NCI-H2081 treated with DMSO at 0.1 percent for 48 hours (cell line): ENCODE measurements at places on chromosomes 1 and 21.

DNA sequence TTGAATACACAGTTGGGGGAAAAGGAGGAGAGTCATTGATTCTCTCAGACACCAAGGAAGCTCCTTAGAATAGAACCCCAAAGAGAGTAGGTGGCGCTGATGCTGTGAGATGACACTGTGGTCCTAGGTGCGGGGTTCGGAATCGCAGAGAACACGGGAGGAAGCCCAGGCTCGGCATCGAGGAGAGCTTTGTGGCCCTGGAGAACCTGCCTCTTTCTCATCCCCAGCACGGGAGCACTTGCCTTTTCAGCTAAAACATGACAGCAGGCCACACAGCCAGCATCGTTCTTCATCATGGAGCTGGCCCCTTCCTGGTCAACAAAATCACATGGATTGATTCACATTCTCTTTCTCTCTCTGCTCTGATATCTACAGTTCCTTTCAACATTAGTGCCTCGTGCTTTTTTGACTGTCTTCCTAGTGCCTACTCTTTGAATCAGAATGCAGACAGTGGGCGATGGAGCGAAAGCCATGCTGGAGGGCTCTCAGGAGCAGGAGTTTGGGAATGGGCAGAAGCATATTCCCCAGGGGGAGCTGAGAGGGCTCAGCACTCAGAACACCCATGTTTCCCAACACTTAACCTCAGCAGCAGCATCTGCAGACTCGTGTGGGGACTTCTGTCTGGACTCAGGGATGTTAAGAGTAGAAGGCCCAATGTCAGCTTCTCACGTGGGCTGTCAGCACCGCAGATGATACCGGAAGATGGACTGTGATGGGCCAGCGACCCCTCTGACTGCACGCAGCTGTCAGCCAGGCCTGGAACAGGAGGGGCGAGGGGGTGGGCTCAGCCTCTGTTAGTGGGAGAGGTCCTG lies 539.4 kb downstream of the KIF26B start:
- no peak for DNase-seq

GRCh38 chr1:116494353-116494692 lies 76.5 kb downstream of the CD58 start:
- DNase-seq: no peak

GRCh38 chr1:234901491-234902049 lies 227.1 kb downstream of the TOMM20 start:
- DNase-seq: no peak

DNA sequence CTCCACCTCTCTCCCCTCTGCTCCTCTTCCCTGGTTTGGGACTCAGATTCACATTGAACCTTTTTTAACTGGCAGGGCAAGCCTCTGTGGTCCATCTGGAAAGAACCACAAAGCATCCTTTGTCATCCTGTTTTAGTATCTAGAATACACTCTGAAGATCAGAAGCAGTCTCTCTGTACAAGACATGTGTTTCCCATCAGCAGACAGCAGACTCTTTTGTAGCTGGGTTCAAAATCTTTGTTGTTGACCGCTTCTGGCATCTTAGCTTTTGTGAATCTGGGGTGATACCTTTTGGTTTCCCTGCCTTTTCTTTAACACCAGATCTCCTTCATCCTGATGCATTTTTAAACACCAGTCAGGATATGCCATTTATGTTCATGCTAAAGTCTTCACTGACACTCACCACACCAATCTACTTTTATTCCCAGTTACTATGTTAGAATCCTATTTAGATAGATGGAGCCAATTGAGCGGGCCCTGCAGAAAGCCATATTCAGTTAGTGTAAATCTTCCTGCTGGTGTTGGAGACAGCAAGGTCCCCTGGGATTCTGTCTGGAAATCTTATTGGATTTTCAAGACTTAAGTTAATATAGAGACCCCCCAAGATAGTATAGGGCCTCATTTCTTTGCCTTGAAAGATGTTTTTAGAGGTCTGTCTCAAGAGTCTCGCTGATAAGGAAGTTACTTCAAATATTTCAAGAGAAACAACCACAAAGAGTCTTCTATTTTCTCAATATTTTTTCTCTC lies 51.1 kb downstream of the ST6GALNAC3 start:
- DNase-seq: no peak

DNA sequence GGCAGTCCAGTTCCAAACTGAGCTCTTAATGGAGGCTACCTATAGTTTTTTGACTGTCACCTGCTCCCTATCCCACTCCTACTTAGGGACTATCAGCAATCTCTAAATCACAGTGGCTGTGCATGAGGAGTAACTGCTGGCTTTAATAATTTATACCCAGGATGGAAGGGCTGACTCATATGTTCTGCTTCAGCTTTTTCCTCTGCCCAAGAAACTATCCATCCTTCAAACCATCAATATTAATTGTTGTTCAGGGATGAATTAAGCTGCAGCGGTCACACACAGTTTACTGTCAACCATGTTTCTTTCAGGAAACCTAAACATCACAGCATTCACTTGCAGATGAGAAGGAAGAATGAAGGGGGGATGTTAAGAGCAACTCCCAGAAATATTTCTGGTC lies 9.0 kb upstream of the PGBD5 start:
- DNase-seq: no peak

DNA sequence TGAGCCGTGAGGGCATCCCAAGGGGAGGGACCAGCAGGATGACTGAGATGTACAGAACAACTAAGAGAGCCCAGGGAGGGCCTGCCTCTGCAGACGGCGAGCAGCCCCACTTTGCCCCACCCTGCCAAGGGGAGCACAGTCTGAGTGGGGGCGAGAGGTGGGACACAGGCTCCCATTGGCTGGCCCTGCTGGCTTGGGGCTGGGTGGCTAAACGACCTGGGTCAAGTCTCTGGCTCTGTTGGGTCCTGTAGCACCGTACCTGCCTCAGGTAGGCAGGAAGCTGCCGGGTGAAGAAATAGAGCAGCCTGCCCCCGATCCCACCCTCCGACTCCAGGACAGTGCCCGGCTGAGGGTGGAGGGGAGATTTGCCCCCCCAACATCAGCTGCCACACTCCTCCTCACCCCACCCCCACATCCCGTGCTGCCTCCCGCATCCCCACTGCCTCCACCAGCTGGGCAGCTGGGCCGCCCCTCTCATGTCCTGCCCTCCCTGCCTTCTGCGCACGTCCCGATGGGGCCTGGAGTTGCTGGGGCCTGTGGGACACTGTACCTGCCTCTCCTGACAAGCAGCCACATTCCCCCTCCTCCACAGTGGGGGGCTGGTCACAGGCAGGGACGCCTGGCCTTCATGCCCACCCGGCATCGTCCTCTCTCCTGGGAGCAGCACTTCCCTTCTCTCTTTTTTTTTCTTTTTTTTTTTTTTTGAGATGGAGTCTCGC lies 12.6 kb upstream of the PLEKHG5 start:
- no peak for DNase-seq

DNA sequence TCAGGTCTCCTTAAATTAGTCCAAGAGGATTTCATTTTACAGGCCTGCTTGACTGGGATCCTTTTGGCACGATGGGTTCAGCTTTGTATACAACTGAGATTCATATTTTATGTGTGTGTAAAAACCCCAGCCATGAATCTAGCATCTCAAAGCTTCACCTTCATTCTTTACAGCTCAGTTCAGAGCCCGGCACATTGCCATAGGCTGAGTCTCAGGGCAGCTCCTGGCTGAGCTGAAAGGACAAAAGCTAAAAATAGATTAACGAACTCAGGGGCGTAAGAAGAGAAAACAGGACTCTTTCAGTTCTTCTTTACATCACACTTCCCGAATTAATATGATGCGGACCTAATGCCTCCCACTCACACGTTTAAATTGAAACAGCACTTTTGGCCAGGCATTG lies 262.8 kb upstream of the PBX1 start:
- DNase-seq: no peak

- no peak for DNase-seq
Observed at GRCh38 chr1:106319612-106320011, 736.9 kb upstream of the PRMT6 start.

- peak; percentile 37 for DNase-seq
Observed at GRCh38 chr1:83931658-83932253, 67.2 kb downstream of the TTLL7 start.

GRCh38 chr1:162003830-162004215 lies 19.8 kb downstream of the OLFML2B start:
- DNase-seq: no peak

GRCh38 chr1:116496380-116496779 lies 74.4 kb downstream of the CD58 start:
- DNase-seq: no peak

- no peak for DNase-seq
Observed at GRCh38 chr1:173561263-173561662, 41.6 kb downstream of the SLC9C2 start.

DNA sequence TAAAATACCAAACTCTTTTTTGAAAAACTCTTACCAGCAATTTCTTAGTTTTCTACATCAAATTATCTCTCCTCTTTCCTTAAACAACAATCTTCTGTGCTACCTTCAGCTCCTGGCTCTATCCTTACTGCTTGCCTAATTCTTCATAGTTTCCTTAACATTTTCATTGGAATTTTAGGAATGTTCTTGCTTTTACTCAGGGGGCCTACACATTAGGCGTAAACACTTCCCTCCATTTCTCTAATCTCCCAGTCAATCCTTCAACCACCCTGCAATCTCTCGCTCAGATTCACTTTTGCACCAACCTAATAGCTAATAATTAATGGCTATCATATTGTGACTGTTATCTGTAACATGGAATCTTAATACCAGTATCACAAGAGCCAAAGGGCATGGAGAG lies 50.1 kb downstream of the ADAMTS5 start:
- DNase-seq: no peak

DNA sequence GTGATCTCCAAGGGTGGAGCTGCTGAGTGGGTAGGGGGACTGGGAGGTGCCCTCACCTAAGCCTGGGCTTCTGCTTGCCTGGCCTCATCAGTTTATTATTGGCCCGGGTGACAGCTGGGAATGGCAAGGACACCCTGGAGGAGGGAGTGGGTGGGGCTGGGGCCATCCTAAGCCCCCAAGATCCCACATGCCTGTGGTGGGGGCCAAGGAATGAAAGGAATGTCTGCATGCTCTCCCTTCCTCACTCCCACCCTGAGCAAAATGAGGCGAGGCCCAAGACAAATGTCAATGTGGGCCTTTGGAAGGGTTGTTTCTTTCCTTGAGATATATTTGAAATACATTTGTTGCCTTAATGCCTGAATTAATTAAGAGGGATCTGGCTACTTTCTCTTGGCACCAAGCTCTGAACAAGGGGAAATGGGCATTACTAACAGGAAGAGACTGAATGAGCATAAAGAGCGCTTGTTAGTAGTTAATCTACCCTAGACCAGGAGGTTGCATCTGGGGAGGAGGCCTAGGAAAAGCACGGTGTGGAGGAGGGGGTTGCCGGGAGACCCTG lies 19.7 kb upstream of the CHI3L1 start:
- DNase-seq: no peak

DNA sequence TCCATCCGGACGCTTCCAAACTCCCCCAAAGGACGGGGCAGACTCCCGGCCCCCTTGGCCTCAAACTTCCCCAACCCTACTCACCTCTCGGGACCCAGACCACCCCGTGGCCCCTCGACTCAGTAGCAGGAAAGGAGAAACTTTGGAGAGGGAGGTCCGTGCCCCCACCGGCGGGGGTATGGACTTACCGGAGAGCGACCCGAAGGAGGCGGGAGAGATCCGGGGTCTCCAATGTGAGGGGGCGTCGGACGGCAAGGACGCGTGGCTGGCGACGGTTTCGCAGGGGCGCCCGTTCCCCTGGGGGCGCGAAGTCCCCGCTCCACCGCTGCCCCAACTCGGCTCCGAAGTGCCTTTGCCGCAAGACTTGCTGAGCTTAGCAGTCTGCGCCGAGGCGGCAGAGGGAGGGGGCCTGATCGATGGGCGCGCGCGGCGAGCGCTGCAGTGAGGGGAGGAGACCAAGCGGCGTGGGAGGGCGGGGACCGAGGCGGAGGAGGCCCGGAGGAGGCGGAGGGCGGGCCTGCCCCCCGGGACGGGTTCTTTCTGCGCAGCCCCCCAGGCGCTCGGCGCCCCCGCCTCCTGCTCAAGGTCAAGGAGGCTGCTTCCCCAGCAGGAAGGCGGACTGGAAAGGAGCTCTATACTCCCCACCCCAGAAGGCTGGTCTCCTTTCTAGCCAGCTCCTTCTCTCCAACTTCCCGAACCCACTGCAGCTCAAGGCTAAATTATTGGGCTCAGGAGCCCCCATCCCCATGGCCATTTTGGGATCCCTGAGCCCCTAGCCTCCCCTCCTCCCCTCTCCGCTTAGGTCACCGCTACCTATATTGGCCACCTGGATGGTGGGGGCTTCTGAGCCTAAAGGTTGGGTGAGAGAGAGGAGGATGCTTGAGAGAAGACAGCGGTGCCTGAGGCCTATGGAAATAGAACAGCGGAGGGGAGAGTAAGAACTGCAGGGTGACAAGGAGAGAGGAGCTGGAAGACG lies at the start of gene SYT2:
Gene SYT2 (minus strand): TSS at position 385 of the 976 bp plus-strand sequence. CDS start 104,682 bp downstream, outside the sequence.
- DNase-seq: no peak

GRCh38 chr1:99548943-99549605 lies 96.8 kb upstream of the PALMD start:
- no peak for DNase-seq

GRCh38 chr1:78561856-78562255 lies 58.4 kb upstream of the IFI44L start:
- DNase-seq: no peak

DNA sequence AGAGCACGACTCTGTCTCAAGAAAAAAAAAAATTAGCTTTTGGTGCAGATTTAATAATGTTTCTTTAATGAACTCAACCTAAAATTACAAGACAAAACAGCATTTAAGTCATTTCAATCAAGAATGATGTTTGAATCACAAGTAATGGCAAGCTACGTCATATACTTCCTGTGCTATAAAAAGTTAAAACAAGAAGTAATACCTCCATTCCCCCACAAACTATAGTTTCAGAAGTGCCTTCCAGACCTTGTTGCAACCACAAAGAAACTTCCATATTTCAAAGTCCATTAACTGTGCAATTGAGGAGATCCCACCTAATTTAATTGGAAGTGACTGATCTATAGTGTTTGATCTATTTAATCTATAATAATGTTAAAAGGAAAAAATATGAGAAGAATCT lies 15.1 kb downstream of the NRDC start:
- DNase-seq: no peak

DNA sequence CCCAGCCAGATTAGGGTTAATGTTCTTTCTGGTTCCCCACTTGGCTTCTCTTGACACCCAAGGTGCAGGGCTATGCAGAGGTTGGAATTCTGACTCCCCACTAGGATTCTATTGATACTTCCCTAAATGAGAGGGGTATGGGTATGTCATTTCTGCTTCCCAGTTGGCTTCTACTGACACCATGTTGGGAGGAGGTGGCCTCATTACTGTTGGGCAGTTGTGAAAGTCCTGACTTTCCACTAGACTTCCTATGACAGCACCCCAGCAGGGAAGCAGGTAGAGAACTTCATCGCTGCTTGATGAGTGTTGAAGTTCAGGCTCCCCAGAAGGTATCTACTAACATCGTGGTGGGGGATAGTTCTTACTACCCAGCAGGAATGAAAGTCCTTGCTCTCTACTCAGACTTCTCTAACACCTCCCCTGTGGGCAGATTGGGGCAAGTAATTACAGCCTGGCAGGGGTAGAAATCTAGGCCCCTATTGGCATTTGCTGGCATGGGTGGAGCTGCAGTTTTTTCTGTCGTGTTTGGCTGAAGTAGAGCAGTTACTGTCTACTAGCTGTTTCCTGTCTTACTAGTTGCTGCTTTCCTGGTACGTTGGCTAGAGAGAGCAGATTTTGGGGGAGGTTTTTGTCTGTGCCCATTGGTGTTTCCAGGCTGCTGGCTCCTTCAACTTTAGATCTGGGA lies 41.5 kb downstream of the ZYG11B start:
- DNase-seq: no peak

- DNase-seq: no peak
Observed at GRCh38 chr1:11188858-11189451, at the start of gene ANGPTL7. Gene ANGPTL7, plus strand, starts transcription at chr1:11189355. Its CDS starts 225 bp downstream, at chr1:11189580.
